ENCODE measurements at places on chromosomes 5 and 9. TPM values are rescaled to one million over a fixed set of nuclear protein-coding genes. Genes with fewer than 3 reads are reported as not detected.
A peak's percentile ranks its signal among the peaks of the same experiment; 100 is the strongest.

GRCh38 chr9:74493512-74493911 lies 3.6 kb upstream of the RORB start:
- no peak for ATAC-seq

The PCSK5 gene
- total RNA-seq: 20.1 TPM

The CHMP5 gene
- 46.6 TPM for total RNA-seq

GRCh38 chr5:66138637-66139317 lies 5.3 kb upstream of the SREK1 start:
- no peak for ATAC-seq

The DNAI1 gene
- not detected for total RNA-seq

GRCh38 chr5:113293975-113294310 lies 140.8 kb downstream of the TSSK1B start:
- no peak for ATAC-seq

DNA sequence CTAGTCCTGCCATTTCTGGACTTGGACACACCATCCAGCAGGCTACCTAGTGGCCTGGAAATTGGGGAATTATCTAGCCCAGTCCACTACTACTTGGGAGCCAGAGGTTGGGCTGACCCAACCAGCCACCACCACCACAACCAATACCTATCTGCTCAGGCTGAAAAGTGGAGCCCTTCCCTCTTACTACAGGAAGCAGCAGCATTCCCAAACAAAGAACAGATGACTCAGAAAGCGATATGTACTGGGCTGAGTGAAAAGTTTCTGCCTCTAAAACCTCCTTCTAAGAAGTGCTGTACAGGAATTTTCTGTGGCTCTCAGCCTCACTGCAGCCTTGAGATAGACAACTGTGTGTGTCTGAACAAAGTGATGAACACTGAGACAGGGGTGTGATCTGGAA lies 279.4 kb downstream of the CDH10 start:
- no peak for ATAC-seq

DNA sequence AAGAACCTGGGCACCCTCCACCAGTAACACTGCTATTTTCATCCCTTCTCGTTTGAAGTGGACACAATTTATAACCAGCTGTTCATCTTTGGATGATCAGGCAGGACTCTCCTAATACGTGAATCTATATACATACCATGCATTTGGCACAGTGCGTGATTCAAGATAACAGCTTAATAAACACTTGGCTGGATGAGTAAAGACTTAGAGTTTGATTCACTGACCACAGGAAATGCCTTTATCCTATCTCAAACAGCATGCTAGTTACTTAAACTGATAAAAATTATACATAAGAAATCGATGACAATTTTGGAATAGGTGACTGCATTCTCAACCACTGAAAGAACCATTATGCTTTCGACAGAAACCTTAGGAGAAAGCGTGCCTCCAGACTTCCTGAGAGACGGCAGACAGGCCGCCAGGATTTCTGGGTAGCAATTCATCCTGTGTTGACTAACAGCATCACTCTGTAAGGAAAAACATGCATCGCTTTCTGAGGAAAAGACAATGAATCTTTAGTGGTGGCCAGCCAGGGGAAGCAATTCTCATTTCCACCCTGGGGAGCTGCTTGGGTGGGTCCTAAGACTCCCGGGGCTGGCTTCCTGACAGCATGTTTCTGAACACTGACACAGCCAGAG lies 9.7 kb downstream of the MRPL36 start:
- ATAC-seq: no peak

The IFNE gene
- total RNA-seq: not detected

- ATAC-seq: no peak
These were observed 61.0 kb upstream of the PRDM9 start for GRCh38 chr5:23446424-23446823.

The KIF12 gene
- total RNA-seq: not detected

GRCh38 chr5:67770431-67771025 lies 445.0 kb upstream of the PIK3R1 start:
- peak; percentile 40 for ATAC-seq

- no peak for ATAC-seq
These were observed 4.1 kb downstream of the ALDH1A1 start for GRCh38 chr9:72948575-72949243.

The DDX4 gene
- total RNA-seq: not detected

The AMACR gene
- 20.0 TPM for total RNA-seq

Measured in gastroesophageal sphincter (tissue), 4 donors.